ENCODE measurements at places on chromosomes 5 and 9.

DNA sequence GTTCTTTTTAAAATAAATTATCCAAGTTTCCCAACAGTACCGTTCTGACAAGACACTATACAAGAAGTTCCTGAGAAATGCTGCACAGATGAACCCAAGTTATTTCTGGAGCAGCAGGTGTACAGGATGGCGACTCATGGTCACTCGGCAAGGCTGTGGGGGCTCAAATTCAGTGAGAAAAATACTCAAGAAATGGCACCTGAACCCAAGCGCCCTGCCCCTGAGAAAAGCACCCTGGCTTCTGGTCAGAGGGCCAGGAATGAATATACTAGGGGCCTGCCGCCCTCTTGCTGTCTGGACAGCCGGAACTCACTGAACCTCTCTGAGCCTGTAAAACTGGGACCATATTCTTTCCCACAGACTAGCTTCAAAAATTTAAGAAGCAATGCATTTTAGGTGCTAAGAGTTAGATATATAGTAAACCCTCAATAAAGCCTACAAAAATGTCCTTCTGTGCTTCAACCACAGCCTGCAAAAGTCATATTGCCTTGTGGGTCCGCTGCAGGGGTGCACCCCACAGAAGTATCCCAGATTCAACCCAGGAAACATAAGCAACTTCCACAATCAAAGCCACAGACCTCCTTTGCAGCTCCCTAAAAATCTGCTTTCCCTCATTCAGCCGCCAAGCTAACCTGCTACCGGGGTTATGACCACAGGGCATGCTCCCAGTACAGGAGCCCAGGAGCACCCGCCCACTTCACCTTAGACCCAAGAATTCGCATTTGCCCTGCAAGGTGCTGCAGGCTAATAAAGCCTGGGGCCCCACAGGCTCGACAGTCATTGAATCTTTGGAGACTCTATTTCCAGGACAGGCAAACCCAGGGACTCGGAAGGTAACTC lies 1.4 kb downstream of the RAPGEF1 start:
- DNase-seq = no peak

DNA sequence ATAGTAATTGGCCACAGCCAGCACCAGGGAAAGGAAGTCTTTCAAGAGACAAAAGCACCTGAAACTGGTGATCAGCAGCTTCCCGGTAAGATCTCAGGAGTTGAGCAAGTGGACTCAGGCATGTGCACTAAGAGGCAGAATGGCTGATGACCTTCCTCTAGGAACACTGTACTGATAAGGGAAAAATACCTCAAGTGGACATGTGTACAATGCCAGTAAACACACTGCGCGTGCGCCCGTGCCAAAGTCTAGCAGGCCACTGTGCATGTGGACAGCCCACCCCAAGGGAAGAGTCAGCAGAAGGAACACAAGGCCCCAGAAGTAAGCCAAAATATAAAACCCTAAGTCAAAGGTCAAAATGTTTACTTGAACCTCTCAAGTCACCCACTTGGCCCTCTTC lies 423.0 kb downstream of the TUSC1 start:
- DNase-seq = no peak

GRCh38 chr5:83924891-83925290 lies 204.2 kb upstream of the HAPLN1 start:
- DNase-seq = no peak

DNA sequence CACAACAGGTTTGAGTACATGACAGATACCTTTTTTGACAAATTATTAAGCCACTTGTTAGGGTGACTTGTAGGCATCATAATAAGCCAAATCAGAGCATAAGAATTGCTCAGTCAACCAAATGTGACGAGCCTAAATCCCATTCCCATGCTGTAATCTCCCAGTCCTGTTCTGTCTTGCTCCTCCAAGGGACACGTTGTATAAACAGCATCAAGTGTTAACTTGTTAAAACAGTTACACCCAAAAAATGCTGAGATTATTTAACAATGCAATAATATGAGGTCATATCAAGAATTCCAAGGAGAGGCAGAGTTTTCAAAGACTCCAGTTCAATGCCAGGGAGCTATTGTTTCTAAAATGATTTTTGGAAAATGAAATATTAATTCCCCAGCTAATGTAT lies 76.2 kb downstream of the SH3TC2 start:
- no peak for DNase-seq

- DNase-seq = no peak
Observed at GRCh38 chr5:132094393-132095076, 20.9 kb downstream of the CSF2 start.

DNA sequence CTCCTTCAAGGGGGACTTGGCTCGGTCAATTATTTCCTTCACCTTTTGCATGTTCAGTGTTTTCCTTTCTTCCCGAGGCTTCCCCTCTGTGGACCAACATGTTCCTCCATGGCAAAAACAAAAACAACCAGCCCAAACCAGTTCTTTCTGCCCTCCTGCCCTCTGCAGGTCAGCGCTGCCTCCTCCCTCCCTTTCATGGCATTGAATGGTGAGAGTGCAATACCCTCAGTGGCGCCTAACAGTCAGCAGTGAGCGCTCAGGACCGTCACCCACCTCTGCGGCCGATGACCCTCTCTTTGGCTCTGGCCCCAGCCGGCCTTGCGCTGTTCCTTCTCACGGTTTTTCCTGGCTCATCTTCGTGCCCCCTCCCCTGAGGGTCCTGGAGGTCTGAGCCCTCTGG lies 34.4 kb upstream of the GNE start:
- DNase-seq = no peak

DNA sequence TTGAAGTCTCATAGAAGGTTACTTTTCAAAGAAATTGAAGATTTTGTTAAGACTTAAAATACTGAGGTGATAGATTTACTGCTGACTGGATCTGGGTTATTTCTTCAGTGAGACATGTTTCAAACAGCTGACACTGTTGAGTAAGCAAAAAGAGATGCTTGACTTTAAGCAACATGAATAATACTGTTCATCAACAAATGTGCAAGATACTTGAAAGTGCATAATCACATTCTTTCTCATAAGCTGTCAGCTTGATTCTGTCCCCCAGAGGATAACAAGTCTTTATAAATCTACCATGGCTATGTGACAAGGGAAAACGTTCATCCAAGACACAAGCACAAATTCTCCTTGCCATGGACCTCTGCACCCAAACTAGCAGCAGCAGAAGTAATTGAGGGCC lies 260.1 kb upstream of the CDH18 start:
- DNase-seq = no peak

- no peak for DNase-seq
Observed at GRCh38 chr9:69667306-69667705, 4.9 kb downstream of the APBA1 start.

GRCh38 chr5:169221519-169221918 lies 79.4 kb downstream of the SLIT3 start:
- DNase-seq = no peak

DNA sequence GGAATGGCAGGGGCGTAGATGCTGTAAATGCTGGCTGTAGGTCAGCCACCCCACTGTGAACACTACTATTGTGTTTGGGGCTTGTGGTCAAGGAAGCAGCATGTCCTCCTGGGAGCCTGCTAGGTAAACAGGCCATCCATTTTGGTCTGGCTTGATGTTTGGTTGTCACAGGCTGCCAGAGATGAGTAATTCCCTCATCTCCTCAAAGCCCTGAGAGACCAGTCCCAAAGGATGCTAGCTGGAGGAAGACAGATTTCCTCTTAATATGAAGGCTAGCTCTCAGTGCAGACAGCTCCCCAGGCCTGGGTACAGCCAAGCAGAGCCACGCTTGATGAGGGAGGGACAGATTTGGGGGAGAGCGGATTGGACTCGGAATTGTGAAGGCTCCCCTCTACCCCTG lies 72.5 kb upstream of the MAP1B start:
- DNase-seq = no peak

GRCh38 chr9:122056484-122056883 lies 36.6 kb downstream of the TTLL11 start:
- no peak for DNase-seq

Measured in NCI-H345 (cell line).